ENCODE measurements at places on chromosomes 7 and 10. TPM values are rescaled to one million over a fixed set of nuclear protein-coding genes. Genes with fewer than 3 reads are reported as not detected.

Gene ATOH7
- not detected for total RNA-seq

DNA sequence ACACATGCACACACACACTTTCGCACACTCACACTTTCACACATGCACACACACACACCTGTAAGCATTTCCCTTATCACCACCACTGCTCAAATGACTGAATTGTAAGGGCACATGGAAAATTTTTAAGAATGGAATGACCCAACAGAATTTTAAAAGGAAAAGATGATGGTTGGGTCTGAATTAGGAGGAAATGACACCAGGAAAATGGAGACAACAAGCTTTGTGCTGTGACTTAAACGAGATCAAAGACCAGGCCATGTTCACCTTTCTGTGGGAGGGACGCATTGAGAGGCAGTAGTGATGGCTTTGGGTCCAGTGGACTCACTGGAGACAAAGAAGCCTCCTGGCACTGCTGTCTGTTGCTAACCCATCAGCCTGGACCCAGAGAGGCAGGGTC lies 16.7 kb upstream of the C10orf71 start:
- peak; percentile 84 for DNase-seq

Gene ANKRD30A
- not detected for total RNA-seq

DNA sequence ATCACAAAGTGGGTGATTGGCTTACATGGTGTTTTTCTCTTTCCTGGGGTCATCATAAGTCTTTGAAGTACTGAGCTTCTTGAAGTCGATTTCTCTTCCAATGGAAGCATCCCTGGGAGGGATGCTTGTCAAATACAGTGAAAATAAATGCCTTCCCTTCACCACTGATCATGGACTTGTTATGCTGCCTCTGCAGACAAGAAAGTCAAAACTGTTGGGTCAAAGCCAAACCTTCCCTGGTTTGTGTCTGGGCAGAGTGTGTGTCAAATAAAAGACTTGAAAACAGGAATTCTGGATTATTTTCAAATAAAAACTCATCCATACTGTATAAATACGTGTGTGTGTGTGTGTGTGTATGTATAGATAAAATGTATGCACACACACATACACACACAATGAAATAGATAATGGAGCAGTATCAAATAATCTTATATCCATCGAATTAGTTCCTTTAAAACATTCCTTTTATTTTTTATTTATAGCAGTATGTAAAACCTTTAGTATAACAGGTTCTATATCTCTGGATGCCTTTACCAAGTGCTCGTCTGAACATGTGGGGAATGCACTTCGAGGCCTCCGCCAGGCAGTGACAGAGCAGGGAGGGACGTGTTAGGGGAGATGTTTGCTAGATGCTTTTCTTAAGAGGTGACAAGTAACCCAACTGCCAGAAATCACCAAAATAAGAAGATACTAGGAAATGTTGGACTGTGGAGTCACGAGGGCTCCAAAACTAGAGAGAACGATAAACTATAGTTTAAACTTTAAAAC lies 27.2 kb upstream of the WNT16 start:
- DNase-seq = no peak

DNA sequence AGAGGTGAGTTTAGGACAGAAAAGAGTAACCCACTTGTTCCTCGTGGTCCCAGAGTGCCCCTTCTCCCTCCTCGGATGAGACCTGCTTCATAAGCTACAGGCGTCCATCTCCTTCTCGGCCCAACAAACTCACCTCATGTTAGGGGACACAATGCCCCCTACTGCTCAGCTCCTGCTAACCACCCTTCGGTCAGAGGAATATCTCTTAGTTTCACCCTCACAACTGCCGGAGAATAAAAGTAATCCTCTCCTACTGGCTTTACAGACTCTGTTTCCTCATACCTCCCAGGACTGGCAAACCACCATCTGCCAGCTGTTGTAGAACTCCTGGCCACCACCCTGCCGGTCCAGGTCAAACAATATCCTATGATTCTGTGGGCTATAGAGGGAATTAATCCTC lies 3.2 kb downstream of the AKR1B15 start:
- peak; percentile 21 for DNase-seq

GRCh38 chr10:9634466-9634865 lies 1383.2 kb upstream of the CELF2 start:
- no peak for DNase-seq

Gene PDE1C
- total RNA-seq = under 0.01 TPM

GRCh38 chr10:11469575-11470391 lies 141.7 kb downstream of the USP6NL start:
- no peak for DNase-seq

DNA sequence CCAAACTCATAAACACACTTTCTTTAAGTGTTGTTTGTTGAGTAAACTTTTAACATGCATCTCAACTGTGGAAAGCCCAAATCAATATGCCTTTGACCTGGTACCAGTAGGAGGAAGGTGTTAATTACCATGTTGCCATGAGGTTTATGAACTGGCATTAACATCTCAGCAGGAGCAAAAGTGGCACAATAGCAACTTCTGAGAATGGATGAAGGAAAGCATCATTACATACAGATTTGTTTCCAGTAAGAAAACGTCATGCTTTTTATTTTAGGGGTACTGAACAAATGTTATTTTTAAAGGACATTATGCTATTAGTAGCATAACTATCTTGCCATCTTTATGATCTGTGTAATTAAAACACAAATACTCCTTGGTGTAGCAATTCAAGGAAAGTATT lies 51.1 kb downstream of the ARMC3 start:
- no peak for DNase-seq
